Stimulated activated CD4-positive, alpha-beta T cell treated with anti-CD3 and anti-CD28 coated beads, Interleukin-2, amount 100 ng/mL, for 24 hours (primary cell): ENCODE measurements at places on chromosomes 11 and 22.

DNA sequence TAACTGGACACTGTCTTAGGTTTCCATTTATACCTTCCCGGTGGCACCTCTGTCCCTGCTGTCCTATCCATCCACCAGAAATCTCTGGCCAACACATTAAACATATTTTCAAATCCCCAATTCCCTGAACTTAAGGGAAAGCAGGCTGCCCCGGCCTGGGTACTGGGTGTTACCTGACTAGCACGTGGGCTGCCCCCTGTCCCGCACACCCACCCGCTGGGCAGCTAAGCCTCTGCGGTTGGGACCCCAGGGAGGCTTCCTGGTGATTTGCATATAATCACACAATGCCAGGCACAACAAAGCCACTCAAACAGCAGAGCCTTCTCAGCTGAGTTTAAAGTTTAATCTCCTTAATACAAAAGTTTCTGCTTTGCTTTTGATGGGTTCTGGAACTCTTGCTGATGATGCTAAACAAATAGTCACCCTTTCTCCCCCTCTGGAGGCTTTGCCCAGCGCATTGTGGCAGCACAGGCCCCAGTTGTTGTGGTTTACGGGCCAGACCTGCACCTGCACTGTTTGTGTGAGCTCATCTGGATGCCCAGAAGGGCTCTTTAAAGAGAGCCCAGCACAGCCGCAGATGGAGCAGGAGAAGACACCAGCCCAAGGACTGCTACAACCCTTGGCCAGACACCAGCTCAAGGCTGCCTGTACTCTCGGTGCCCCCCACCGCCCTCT lies 59.9 kb upstream of the POU2AF1 start:
- DNase-seq: no peak

- DNase-seq: no peak
Observed at GRCh38 chr11:73429121-73429750, 53.0 kb downstream of the RELT start.

DNA sequence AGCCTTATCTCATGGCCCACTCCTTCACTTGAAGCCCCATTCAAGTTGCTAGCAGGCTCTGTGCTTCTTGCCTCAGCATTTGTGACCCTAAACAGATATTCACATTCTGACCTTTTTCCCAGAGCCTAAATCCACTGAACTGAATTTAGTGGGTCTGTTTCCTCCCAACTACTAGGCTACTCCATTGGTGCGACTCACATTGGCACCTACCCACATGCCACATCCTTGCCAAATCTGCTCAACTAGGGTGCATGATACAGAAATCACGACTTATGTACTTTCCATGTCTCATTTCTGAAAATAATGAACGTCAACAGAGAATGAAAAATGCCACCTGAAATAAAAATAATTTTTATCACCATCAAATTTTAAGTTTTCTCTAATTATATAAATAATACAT lies 8.4 kb upstream of the MMP12 start:
- no peak for DNase-seq

DNA sequence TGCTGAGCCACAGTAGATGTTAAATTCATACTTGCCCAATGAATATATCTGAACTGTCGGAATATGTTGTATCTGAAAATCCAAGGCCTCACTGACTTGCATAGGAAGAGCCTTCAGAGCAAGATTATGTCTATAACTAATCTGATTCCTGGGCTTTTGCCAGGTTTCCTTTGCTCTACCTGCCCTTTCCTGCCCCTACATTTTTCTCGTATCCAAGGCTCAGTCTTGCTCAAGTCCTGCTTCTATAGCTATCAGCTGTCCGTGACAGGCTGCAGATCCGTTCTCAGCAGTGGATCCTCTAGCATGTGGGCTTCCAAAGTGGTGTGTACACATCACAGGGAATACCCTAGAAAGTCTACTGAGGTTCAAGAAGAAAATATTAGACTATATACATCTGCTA lies 18.8 kb upstream of the USP47 start:
- DNase-seq: no peak

GRCh38 chr11:118917481-118918127 lies 8.1 kb downstream of the BCL9L start:
- DNase-seq: peak; percentile 66

GRCh38 chr22:31119026-31119717 lies 3.6 kb upstream of the INPP5J start:
- no peak for DNase-seq

DNA sequence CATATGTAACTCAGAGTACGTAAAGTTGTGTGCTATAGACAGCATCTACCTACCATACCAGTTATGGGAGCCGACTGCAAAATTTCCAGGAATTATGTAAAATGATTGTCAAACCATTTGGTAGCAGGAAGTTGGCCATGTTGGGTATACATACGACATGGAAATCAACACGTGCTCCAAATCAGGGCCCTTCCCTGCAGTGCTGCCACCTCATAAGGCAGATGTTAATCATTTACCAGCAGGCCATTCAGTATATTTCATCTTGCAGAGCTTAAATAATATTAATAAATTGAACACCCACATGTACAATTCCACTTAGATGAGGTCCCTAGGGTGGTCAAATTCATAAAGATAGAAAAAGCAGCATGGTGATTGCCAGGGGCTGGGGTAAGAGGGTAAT lies 9.8 kb downstream of the MS4A18 start:
- no peak for DNase-seq

DNA sequence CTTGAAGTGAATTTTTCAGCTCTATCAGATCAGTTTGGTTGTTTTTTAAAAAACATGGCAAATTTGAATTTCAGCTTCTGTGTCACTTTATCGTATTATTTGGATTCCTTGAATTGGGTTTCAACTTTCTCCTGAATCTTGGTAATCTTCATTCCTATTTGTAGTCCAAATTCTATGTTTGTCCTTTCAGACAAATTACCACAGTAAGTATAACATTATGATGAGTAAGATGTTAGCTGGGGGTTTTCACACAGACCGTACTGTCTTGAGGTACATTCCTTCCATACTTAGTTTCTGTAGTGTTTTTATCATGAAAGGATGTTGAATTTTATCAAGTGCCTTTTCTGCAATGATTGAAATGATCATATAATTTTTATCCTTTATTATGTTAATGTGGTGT lies 28.0 kb downstream of the OR5B17 start:
- no peak for DNase-seq

GRCh38 chr11:113474362-113475159 lies 637 bp downstream of the DRD2 start:
- peak; percentile 67 for DNase-seq

DNA sequence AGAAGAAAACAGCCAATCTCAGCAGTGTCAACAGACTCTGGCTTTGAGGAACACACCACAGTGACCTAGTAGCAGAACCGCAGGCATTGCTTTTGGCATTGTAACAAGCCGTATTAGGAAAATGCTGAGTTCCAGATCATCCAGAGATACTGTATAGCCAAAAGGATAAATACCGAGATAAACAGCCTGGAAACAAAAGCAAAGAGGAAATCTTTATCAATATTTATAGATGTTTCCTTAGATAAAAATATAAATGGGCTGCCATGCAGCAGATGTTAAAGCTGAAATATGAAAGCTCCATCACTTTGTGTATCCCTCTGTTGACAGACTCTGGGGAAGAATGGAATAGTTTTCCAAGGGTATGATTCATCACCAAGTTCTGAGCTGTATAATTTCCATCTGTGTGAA lies 98.9 kb upstream of the TP53AIP1 start:
- DNase-seq: no peak

DNA sequence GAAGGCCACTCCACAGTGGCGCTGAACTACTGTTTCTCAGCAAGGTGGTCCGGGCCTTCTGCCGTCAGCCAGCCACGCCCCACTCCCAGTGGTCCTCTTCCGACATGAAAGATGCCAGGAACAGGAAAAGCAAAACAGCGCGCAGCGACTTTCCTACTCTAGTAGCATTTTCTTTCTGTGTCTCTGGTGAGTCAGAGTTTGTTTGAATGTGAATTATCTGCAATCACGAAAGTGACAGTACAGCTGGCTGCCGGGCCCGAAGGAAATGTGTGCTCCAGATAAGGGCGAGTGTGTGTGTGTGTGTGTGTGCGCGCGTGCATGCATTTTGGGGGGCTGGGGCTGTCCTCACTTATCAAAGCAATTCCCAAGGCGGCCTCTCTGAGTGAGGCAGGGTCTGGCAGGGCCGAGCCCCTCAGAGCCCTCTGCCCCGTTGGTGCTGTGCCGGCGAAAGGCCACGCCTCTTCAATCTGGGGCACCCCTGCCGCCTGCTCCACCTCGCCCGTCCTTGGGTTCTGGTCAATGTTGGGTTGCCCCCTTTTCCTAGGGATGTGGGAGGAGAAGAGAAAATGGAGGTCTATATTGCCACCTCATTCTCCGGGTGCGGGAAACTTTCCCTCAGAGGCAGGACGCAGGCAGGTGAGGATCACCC lies 288.5 kb downstream of the KIRREL3 start:
- DNase-seq: no peak

DNA sequence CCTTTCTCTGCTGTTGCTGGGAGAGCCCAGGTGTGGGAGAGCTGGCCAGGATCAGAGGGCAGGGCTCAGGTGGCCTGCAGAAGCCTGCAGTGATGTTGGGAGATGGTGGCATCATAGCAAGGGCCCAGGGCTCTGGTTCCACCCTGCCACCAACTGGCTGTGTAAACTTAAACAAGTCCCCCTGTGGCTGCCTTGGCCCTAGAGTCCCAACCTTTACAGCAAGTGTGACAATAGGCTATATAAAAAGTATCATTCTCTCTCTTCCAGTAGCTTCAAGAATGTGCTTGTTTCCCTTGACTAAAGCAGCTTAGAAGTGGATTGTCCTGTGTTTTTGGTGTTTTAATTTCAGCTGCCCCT lies 201.8 kb upstream of the E2F8 start:
- no peak for DNase-seq

GRCh38 chr11:45252134-45252856 lies 33.8 kb downstream of the SYT13 start:
- DNase-seq: peak; percentile 60

GRCh38 chr11:107508858-107509244 lies 51.2 kb upstream of the CWF19L2 start:
- no peak for DNase-seq

DNA sequence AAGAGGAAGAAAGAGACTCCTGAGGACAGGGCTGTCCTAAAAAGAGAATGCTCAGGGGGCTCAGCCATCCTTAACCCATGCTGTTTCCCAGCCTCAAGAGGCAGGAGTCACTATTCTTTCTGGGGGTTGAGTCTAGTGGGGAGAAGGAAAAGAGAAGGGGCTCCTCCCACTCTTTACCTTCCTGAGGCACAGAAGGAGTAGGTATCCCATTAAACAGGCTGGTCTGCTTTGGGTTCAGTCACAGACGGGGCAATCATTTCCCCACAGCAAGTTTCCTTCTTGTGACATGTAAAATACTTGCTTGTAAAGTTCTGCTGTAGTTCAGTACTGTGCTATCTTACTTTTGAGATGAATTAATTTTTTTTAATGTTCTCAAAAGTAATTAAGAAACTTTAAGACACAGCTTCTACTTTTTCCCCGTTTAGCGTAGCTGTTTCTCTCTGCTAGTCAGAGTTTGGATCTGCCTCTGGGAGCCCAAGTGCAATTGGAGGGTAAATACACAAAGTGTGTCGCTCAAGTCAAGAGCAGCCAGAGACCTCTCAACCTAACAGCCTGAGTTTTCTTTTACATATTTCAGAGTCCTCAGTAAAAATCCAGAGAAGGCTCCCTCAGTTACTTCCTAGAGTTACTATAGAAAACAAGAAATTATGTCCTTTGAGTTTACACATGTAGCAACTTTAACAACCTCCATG lies 15.0 kb downstream of the OR8A1 start:
- no peak for DNase-seq

- DNase-seq: no peak
Observed at GRCh38 chr11:32417806-32418205, 17.5 kb downstream of the WT1 start.

DNA sequence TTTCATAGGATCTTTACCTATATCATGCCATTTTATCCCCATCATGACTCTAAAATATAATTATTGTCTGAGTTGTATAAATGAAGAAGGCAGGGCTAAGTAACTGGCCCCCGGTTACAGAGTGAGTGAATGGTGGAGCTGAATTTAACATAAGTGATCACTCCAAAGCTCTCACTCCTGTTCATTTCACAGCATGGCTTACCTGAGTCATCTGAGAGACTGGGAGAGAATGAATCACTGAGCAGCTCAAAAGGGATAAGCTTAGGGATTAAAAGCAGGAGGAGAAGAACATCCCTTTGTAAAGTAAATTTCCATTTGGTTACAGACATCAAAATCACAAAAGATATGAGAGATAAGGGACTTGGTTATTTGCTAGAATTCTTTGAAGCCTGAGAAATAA lies 294.0 kb upstream of the CTSC start:
- DNase-seq: no peak

- no peak for DNase-seq
Observed at GRCh38 chr22:45235851-45236342, 4.8 kb downstream of the KIAA0930 start.

DNA sequence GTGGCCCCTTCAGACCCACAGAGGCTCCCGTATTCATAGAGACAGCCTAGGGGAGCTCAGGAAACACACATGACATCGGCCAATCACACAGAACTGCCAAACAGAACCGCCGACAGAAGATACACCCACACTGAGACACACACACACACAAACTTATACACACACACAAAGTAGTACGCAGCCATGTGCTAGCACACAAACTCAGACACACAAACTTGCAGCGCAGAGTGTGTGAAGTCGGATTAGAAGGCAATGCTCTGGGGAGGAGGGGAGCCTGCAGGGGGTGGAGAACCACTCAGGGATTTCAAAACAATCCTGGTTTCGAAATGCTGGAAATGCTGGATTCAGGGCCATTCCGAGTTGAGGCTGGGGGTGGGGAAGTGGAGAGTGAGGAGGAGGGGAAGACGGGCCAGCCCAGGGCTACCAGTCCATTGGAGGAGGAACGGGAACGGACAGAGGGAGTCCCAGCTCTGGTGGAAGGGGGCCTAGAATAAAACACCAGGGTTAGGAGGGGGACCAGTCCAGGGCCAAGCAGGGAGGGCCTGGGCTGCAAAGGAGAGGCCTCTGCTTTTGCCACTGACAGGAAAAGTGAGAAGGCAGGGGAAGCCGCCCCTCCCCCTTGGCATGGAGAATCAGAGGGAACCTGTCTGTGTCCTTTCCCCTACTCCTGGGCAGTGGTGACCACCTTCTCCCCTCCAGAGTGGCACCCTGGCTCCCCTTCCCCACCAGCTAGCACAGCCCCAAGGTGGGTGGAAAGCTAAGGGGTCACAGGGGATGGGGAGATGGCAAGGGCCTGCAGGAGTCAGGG lies 4.4 kb downstream of the BCL9L start:
- DNase-seq: no peak

DNA sequence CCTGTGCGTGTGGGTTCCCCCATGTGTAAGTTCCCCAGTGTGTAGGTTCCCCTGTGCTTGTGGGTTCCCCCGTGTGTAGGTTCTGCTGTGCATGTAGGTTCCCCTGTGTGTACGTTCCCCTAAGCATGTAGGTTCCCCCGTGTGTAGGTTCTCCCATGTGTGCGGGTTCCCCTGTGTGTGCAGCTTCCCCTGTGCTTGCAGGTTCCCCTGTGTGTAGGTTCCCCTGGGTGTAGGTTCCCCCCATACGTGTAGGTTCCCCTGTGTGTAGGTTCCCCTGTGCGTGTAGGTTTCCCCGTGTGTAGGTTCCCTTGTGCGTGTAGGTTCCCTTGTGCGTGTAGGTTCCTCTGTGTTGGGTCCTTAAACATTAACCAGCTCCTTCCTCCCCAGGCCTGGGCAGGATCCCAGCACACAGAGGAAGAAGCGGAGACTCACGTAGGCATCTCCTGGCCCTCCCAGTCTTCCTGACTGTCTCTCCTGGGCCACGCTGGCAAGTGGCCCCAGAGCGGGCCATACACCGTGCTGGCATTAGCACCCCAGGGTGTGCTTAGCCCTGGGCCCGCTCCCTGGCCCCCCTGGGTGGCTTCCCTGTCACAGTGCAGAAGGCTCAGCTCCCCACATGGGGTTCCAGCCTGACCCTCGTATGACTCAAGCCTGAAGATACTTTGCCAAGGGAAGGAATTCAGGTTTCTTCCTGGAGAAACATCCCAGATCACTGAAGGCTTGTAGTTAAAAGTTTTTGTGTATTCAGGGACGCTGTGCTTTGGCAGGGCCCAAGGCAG lies 2.8 kb upstream of the GRAMD4 start:
- DNase-seq: no peak
